Endothelial cell (in vitro differentiated cells): ENCODE measurements at places on chromosomes 3 and 15. TPM values are rescaled to one million over a fixed set of nuclear protein-coding genes. Genes with fewer than 3 reads are reported as not detected.

DNA sequence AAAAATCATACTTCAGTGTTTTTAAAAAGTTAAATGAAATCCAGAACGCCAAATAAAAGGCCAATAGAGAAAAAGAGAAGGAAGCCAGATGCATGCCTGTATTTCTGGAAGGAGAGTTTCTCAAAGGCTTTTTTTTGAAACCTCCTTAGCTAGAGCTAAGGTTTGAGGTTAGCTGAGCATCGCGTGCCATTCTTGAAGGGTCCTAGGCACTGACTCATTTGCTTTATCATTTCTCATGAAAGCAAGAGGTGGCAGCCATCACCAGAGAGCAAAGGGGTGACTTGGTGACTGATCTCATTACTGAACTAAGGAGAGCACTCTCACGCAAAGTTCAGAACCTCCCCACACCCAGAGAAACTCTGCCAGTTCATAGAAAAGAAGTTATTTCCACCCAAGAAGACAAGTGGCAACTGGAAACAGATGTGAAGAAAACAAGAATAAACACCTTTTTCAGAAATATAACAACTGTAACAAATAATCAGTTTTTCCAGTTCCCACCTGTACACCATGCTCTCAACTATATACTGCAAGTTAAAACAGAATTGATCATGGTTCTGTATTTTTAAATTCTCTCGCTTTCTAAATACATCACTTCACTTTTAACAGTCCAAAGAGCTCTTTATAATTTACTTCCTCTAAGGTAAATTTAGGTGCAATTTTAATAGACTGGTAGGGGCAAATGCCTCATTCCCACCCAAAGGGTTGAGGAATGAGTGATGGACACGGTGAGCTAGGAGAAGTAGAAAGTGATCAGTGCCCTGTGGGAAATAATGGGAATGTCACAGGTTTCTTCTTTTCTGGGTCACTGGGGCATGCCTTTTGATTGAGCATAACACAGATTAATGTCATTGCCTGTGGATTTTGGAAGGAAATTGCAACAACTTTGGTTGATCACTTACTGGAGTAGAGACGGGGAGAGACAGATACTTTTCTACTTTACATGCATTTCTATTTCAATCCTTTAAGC lies 24.7 kb downstream of the GPR15 start:
- H3K36me3 ChIP-seq: no peaks in the 10 kb centered on the region
- DNase-seq: no peak
- no peak overlapping the region for H3K27ac ChIP-seq
- H3K4me3 ChIP-seq: no peak overlapping the region
- peaks cover 5% of the 10 kb centered on the region for H3K27me3 ChIP-seq
- peaks cover 14% of the 10 kb centered on the region for H3K4me1 ChIP-seq

DNA sequence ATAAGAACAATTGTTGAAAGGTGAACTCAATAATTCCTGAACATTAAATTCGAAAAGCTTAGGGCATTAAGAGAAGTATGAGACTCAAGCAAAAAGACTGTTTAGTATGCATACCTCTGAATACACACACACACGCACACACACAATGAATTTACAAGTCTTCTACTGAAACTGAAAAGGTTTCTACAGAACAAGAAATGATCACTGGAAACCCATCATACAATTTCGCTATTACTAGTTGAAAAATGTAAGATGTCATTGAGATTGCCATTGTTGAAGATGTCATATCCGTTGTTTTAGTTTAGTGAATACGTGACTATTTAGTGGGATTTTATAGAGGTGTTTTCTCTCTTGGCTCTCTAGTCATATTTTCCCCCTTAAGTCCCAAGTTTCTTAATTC lies 106.8 kb downstream of the FOXB1 start:
- peaks cover 7% of the 10 kb centered on the region for H3K4me1 ChIP-seq
- H3K27ac ChIP-seq: no peak overlapping the region
- no peak overlapping the region for H3K4me3 ChIP-seq
- no peak for DNase-seq
- no peaks in the 10 kb centered on the region for H3K27me3 ChIP-seq

GRCh38 chr3:122602011-122602710 lies 24.7 kb downstream of the PARP15 start:
- no peak overlapping the region for H3K27ac ChIP-seq
- DNase-seq: no peak
- H3K36me3 ChIP-seq: no peaks in the 10 kb centered on the region
- H3K4me3 ChIP-seq: no peak overlapping the region
- H3K27me3 ChIP-seq: peaks cover 1% of the 10 kb centered on the region

GRCh38 chr15:60713119-60714084 lies 234.5 kb upstream of the ICE2 start:
- H3K4me1 ChIP-seq: peaks cover 6% of the 10 kb centered on the region
- DNase-seq: no peak
- no peak overlapping the region for H3K27ac ChIP-seq
- no peaks in the 10 kb centered on the region for H3K36me3 ChIP-seq

DNA sequence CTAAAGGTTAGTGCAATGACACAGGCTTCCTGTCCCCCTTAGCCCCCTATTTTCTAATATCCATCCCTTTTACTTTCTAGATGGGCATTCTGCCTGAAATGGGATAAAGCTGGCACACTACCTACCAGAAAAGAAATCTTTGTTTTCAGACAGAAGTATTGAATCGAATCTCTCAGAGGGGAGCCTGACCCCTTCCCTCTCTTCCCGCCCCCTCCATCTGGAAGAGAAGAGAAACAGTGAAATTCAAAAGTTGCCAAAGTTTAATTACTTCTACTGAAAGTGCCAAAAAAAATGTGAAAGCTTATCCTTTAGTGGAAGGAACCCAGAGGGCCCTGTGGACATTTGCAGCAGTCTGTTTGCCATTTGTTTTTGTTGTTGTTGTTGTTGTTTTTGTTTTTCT lies 523.8 kb downstream of the AGBL1 start:
- no peaks in the 10 kb centered on the region for H3K27me3 ChIP-seq
- no peak overlapping the region for H3K4me3 ChIP-seq
- no peaks in the 10 kb centered on the region for H3K4me1 ChIP-seq
- H3K36me3 ChIP-seq: no peaks in the 10 kb centered on the region
- H3K27ac ChIP-seq: no peak overlapping the region

GOLGA6L7 gene
- total RNA-seq: not detected
